ENCODE measurements at places on chromosomes 7 and 10.

DNA sequence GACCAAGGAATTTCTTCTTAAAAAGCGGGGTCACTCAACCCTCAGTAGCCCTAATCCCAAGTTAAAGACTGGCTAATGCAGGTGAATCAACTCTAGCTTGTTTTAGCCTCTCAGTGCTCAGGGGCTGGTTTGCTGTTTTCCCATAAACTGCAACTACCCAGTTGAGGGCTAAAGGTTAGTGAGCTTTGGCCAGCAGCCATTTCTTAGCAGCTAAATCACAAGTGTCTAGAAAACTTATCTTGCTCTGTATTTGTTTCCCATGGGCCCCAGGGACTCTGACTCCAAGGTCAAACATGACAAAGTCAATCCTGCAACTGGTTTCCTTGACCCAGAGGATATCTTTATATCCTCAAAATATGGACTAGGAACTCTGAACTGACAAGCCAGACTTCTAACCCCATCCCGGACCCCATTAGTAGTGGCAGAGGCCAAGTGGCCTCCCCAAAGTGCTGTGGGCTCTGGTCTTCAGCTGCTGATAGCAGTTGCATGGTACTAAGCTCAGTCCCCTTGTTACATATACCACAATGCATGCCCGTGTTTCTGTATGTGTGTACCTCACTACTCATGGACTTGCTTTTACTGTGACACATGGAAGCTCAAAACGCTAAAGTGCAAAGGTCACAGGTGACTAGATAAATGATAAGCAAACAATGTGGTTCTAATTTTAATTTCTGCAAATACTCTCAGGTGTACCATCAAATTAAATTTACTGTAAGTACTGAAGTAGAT, 793.0 kb upstream of the IGFBP3 start:
- DNase-seq, result no peak

DNA sequence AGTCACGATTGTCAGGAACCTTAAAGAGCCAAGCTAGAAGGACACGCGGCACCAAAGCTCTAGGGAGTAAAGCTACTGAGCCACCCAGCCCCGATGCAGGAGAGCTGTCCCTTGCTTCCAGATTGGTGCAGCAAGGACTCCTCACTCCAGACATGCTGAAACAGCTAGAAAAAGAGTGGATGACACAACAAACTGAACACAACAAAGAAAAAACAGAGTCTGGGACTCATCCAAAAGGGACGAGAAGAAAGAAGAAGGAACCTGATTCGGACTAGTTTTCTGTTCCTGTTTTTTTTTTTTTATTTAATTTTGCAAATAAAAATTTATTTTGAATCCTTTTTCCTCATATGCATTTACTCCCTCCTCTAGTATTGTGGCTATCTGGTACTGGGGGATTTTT, 11.4 kb upstream of the HKDC1 start:
- no peak for DNase-seq

DNA sequence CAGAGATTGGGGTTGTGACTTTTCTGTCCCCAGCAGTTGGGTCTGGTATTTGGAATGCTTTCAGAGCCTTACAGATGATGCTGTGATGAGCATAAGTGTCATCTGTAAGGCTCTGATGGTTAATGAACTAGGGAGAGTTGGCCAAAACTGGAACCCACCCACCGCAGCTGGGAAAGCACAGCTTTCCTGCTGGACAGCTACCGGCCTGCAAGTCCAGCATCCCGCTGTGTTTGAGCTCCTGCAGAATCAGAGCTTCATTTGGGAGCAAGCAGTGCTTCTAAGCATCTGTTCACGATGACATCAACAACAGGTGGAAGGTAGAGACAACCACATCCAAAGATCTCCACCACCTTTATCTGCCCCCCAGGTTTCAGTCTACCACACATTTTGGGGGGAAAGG, 11.7 kb downstream of the UCN3 start:
- no peak for DNase-seq

- DNase-seq, result no peak
Measured at GRCh38 chr7:16260236-16260728, 161.1 kb downstream of the CRPPA start.

DNA sequence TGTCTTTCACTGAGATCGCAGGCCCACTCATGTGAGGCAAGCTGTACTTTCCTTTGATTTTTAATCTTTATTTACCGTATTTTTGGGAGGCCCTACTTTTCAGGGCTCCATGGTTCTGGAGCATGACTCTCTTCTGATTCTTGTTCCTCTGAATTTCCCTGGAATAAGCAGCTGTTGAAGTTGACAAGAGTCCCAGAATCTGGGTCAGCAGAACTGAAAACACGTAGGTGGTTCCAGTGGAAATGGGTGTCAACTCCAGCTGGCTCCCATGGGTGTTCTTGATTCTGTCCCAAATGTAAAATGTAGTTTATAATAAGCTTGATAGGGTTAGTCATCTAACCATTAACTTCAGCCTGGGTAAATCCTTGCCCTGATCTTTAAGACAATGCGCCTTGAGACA, 409.4 kb downstream of the GATA3 start:
- no peak for DNase-seq

- no peak for DNase-seq
Measured at GRCh38 chr7:34758111-34758601, 100.1 kb downstream of the NPSR1 start.

- no peak for DNase-seq
Measured at GRCh38 chr7:151616443-151617213, 96.9 kb upstream of the RHEB start.

- DNase-seq, result no peak
Measured at GRCh38 chr7:22189741-22190140, 167.2 kb downstream of the RAPGEF5 start.

- no peak for DNase-seq
Measured at GRCh38 chr7:151759591-151760042, 117.3 kb downstream of the PRKAG2 start.

Measured in stimulated activated CD4-positive, alpha-beta T cell treated with anti-CD3 and anti-CD28 coated beads, Interleukin-12 subunit alpha, Interleukin-12 subunit beta, amount 100 ng/mL, for 48 hours (primary cell).